ENCODE measurements at places on chromosomes 13 and 19. TPM values are rescaled to one million over a fixed set of nuclear protein-coding genes. Genes with fewer than 3 reads are reported as not detected.

The POSTN gene
- 149 TPM for total RNA-seq

GRCh38 chr13:97301382-97302095 lies 79.4 kb downstream of the MBNL2 start:
- no peaks in the 10 kb centered on the region for H3K4me1 ChIP-seq
- no peak for DNase-seq
- H3K36me3 ChIP-seq, result no peaks in the 10 kb centered on the region
- no peaks in the 10 kb centered on the region for H3K27me3 ChIP-seq
- H3K27ac ChIP-seq, result no peak overlapping the region

GRCh38 chr13:92989301-92989700 lies 237.3 kb upstream of the GPC6 start:
- H3K4me1 ChIP-seq, result no peaks in the 10 kb centered on the region
- no peaks in the 10 kb centered on the region for H3K36me3 ChIP-seq
- no peak overlapping the region for H3K4me3 ChIP-seq
- DNase-seq, result no peak
- no peaks in the 10 kb centered on the region for H3K27me3 ChIP-seq

The TEKTIP1 gene
- not detected for total RNA-seq

The SWSAP1 gene
- total RNA-seq, result 4.5 TPM

- H3K27ac ChIP-seq, result no peak overlapping the region
- H3K27me3 ChIP-seq, result peaks cover 22% of the 10 kb centered on the region
Measured at GRCh38 chr19:45677351-45678230, 9.6 kb downstream of the GIPR start.

GRCh38 chr13:110445722-110446574 lies 115.6 kb downstream of the RAB20 start:
- no peaks in the 10 kb centered on the region for H3K4me1 ChIP-seq
- H3K27ac ChIP-seq, result peak overlapping the region; percentile 42
- H3K27me3 ChIP-seq, result no peaks in the 10 kb centered on the region
- DNase-seq, result no peak

DNA sequence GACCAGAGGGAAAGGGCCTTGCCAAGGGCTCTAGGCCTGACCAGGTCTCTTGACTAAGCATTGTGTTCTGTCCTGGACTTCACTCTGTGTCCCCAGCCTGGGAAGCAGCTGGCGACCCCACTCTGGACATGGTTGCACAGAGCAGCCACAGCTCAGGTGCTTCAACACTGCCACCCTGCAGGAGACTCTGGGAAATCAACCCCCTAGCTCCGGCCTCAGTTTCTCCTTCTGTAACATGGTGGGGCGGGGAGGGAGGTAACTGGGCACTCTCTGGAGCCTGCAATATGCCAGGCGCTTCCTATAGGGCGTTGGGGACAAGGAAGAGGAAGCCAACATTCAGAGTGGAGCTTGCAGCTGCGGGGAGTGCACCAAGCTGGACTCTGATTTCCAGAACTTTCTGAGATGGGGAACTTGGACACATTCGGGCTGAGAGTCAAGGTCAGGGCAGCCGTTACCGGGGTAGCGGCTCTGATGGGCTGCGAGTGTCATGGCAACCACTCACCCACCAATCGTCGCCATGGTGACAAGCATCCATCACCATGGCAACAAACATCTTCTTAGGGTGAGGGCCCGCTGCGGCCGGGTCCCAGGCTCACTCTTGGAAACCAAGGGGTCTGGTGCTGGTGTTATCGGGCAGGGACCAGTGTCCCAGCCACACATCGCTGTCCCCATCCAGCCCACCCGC lies 12.8 kb downstream of the F2RL3 start:
- no peak overlapping the region for H3K27ac ChIP-seq
- DNase-seq, result no peak
- no peaks in the 10 kb centered on the region for H3K36me3 ChIP-seq
- H3K27me3 ChIP-seq, result no peaks in the 10 kb centered on the region
- H3K4me3 ChIP-seq, result no peak overlapping the region
